ENCODE measurements at places on chromosomes 12 and 14.

GRCh38 chr14:49405291-49405690, 180.9 kb downstream of the RPS29 start:
- DNase-seq: no peak

GRCh38 chr12:7892186-7892980, 19.7 kb upstream of the SLC2A14 start:
- DNase-seq: no peak

DNA sequence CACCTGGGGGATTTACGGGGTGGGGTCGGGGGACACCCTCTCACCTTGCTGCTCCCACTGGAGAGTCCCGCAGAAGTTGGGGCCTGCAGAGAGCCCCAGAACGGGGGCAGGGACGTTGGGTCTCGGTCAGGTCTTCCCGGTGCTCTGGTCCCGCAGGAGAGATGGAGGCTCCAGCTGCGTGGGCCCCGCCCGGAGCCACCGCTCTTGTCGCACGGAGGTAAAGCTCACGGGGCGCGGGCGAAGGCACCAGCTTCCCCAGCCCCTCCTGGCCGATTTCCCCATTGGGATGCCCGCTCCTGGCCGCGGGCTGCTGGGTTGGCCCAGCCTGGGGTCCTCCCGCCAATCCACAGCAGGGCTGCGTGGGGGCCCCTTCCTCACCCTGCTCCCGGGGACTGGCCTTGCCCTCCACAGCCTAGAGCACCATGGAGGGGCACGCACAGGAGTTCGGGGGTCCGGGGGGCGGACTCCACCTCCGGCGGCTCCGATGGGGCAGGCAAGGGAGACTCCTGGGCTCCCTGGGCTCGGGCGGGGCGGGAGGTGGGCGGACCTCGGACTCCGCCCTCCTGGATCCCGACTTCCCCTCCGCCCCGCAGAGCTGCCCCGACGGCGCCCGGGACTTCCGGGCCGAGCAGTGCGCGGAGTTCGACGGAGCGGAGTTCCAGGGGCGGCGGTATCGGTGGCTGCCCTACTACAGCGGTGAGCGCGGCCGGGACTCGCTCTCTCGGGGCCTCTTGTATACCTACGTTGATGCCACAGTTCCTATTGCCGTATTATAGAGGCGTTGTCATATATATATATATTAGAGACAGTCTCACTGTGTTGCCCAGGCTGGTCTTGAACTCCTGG, 8.4 kb downstream of the PAPLN start:
- no peak for DNase-seq

DNA sequence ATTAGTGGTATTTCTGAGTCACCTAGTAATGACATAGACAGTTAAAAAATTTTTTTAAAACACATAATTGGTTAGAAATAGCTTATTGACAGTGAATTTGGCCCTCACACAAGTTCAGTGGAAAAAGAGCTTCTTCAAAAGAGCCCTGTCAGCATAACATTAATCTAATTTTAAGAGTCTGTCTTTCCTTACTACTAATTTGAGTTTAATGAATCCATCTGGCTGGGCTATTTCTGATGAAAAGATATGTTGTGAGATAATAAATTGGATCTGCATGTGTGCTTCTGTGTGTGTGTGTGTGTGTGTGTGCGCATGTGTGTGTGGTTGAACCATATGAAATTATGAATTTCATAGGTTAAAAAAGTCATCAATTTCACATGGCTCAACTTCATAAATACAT, 1045.2 kb downstream of the FLRT2 start:
- DNase-seq: no peak

DNA sequence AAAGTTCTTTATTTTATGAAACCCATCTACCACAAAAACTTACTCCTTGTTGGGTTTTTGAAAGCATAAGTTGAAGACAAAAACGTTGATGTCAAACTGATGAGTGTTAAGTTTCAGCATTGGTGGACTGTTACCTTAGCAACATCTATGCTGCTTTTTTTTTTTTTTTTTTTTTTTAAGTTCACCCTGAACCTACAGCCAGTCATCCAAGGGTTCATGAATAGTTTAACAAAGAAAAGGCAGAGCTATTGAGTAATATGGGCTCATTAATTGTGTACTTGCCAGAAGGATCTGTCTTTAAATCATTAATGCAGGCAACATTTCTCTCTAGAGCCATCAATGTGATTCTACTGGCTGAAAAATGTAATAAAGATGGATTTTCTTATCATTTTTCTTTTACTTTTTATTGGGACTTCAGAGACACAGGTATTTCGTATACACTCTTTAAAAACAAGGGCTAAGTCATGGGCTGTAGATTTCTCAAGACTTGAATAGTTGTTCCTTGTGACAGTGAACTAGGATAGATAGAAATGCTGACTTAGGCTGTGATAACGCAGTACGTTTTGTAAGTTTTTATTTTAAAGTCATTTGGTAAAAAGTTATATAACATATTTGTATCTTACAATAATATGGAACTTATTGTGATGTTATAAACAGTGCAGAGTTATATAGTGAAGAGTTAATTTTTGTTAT, at the start of gene PTPRQ:
PTPRQ (plus strand) TSS at position 262 of the 693 bp plus-strand sequence; CDS start at position 373, 111 bp downstream.
- DNase-seq: no peak

DNA sequence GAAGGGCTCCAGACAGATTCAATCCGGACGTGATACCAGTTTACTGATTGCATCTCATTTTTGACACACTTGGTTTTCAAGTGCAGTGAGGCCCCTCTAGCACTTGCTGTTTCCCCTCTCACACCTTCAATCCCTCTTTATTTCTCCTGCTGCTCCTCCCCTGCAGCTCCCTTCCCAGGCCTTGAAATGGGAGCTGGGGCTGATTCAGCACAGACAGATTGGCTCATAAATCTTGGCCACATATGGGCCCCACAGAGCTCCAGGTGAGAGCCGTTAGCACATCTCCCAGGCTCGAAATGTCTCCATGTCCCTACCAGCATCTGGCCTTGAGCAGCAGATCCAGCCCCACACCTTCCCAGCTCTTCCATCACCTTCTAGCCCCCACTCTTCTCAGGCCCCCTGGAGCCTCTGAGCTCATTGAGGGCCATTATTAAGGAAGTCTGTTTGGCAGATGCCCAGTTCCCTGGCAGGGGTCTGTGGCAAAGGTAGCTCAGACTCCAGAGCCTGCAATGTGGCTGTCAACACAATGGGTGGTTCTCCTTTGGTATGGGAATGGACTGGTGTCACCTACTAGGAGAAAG, 220.3 kb upstream of the FKBP4 start:
- DNase-seq: no peak

DNA sequence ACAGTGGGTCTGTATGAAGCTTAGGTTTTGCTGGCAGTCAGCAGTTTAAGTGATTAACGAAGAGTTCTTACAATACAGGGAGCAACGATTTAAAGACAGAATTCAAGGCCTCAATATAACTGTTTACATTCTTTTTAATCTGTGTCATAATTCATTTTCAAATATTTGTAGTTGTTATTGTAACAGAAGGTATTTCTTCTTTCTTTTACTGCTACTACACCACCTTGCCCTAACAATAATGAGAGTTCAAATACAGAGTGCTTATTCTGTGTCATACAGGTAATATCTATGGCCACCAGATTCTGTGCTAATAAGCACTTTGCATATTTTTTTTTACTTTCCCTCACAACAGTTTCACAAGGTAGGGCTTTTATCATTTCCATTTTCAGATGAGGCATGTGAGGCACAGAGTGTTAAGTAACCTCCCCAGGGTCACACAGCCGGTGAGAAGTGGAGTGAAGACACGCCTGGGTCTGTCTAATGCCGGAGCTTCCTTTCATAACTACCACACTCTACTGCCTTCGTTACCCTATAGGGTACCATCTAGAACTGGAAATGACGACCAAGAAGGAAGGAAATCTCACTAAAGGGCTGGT, 81.9 kb downstream of the PELI2 start:
- no peak for DNase-seq

- no peak for DNase-seq
Measured at GRCh38 chr12:105227879-105228278, 8.1 kb downstream of the APPL2 start.

GRCh38 chr12:18798535-18799361, 60.8 kb downstream of the CAPZA3 start:
- DNase-seq: no peak

- DNase-seq: peak; percentile 10
Measured at GRCh38 chr12:176321-177181, 37.4 kb downstream of the SLC6A12 start.

GRCh38 chr14:23579739-23580138, 1.1 kb upstream of the JPH4 start:
- DNase-seq: no peak

- no peak for DNase-seq
Measured at GRCh38 chr14:56094076-56094475, 24.1 kb upstream of the PELI2 start.

DNA sequence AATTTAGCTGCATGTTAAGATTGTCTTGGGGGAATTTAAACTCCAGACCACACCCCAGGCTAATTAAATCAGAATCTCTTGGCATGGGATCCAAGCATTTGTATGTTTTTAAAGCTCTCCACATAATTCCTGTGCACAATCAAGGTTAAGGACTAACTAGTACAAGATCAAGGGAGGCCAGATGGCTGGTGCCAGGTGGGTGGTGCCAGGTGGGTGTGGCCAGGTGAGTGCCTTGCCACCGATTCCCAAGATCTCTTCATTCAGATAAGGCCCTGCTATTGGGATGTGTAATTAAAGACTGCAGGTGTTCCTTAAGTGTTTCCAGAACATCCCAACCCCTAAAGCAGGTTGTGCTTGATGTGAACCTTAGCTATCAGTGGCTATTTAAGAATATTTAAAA, 75.1 kb downstream of the NRXN3 start:
- DNase-seq: no peak

DNA sequence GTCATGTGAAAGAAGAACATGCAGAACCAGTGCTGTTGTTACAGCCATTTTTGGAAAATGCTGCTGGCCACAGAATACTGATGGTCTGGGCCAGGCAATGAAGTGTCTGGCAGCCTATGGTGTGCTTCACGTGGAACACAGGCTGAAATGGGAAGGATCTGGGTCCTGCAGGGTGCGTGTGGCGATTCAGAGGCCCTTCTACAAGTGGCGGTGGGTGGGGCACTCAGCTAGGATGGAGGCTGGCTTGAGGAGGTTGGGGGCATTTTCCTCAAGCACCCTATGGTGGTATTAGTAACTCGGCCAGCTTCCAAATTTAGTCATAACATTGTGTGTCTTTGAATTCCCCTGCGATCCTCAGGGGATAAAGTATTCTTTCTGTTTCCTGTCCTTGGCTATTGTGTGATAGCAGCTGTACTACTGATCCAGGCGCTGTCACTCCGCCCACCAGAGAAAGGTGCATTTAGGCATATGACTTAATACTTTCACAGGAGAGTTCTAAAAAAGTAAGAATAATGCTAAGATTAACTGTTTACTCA, 9.2 kb upstream of the RAD52 start:
- no peak for DNase-seq

- peak; percentile 26 for DNase-seq
Measured at GRCh38 chr12:55818140-55818728, 393 bp downstream of the ORMDL2 start.

GRCh38 chr14:105660816-105661531, 134.6 kb downstream of the TMEM121 start:
- no peak for DNase-seq

GRCh38 chr14:65588426-65589140, 176.1 kb downstream of the FUT8 start:
- no peak for DNase-seq

DNA sequence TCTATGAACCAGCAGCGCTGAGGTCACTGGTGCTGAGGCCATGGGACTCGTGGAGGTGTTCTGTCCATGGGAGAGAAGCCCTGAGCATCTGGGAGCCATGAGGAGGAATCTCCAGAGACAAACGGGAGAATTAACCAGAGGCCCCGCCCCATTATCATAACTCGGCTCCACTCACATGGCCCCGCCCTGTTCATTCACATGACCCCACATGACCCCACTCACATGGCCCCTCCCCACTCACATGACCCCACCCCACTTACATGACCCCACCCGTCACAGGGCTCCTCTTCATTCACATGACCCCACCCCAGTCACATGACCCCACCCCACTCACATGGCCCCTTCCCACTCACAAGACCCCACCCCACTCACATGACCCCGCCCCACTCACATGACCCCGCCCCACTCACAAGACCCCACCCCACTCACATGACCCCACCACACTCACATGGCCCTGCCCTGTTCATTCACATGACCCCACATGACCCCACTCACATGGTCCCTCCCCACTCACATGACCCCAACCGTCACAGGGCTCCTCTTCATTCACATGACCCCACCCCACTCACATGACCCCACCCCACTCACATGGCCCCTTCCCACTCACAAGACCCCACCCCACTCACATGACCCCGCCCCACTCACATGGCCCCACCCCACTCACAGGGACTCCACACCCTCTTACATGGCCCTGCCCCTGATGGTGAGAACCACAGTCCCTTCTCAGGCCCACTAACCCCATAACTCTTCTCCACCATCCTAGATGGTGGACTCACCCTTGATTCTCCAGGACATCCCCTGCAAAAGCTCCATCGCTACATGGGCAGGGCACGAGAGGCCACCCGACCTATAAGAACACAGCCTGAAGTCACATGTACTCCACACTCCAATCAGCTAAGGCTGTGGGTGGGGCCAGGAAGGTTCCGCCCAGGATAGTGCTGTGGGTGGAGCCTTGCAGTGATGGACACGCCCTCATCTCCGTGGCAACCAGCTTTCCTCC, 151.1 kb upstream of the SFSWAP start:
- DNase-seq: no peak

- DNase-seq: peak; percentile 71
Measured at GRCh38 chr12:89346741-89347324, 5.5 kb downstream of the DUSP6 start.

DNA sequence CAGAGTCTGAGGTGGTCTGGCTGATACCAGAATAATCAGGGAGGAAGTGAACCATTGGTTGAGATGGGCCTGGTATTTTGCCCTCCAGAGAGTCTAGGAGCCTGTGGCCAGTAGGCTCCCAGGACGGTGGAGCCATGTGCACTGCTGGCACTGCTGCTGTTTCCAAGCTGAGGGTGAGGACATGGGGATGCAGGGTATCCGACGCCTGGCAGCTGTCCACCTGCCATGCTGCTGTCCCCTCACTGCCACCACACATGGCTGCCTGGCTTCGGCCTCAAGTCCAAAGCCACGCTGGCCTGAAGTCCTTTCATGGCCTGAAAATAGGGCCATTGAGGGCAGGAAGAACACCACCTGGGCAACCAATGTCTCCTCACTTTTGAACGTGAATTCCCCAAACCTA, 8.6 kb downstream of the CACNA1C start:
- DNase-seq: no peak

DNA sequence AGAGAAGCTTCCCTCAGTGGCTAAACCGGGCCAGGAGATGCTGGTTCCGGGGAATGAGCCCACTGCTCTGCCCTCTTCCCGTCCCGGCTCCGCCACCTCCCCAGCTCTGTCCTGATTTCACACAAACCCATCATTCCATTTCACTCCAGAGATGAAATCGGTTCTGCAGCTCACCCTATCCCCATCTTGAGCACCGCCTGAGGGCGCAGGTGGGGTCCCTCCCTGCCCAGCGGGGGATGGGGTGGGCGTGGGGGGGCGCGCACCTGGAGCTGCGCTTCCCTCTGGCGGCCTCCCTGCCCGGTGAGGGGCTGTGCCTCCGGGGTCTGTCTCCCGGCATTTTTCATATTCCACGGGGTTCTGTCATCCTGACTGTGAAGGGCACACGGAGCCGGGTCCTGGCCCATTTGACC, 44.7 kb downstream of the NOC4L start:
- DNase-seq: no peak

GRCh38 chr14:72332871-72333270, 400.6 kb downstream of the RGS6 start:
- DNase-seq: no peak

GRCh38 chr12:132842449-132843045, 13.9 kb upstream of the GOLGA3 start:
- no peak for DNase-seq

- peak; percentile 83 for DNase-seq
Measured at GRCh38 chr14:103624860-103625259, 4.2 kb upstream of the KLC1 start.

GRCh38 chr14:20988717-20989470, 886 bp upstream of the METTL17 start:
- no peak for DNase-seq

Data from RKO (cell line).